ENCODE measurements at places on chromosomes 1 and 21.
A peak's percentile ranks its signal among the peaks of the same experiment; 100 is the strongest.

- peak; percentile 2 for DNase-seq
Observed at GRCh38 chr1:48061162-48062136, 64.3 kb upstream of the TRABD2B start.

- no peak for DNase-seq
Observed at GRCh38 chr1:163196449-163196787, 6.3 kb downstream of the RGS5 start.

- no peak for DNase-seq
Observed at GRCh38 chr1:172671591-172671990, 12.7 kb downstream of the FASLG start.

GRCh38 chr1:202135221-202135721 is 9.3 kb downstream of the ARL8A start:
- DNase-seq = peak; percentile 62

DNA sequence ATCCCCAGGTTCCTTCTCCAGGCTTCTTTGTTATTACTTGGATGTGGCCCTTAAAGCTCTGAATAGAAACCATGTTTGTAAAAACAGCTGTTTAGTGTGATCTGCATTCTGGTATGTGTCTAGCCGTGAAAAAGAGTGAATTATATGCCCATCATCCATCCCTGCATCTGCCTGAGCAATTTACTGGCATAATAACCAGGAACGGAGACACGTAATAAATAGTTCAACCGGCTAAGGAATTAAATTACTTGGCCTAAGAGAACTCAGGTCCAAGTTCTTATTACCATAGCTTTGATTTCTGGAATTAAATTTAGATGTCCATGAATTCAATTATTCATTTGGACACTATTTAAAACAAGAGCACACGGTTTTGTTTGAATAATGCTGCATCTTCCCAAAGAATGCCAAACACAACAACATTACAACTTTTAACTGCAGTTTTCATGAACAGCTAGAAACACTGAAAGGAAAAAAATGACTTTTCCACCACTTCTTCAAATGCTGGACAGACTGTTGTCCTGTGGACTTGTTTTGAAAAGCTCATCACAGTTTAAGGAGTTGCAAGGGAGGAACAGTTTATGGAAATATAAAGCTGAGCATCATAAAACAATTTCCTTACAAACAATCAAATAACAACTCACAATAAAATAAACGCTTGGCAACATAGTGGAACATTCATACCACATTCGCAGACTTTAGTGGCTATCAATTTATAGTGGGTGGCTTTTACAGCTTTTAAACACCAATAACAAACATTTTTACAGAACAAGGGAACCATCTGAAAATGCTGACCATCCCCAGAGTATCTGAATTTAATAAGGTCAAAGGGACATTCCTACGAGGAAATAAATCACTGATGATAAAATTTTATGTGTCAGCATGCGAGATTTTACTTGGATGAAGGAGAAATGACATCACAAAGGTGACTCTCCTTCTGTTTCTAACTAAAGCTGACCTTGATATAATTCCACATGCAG is 144.7 kb downstream of the APP start:
- DNase-seq = no peak

GRCh38 chr1:208639382-208639781 is 395.2 kb upstream of the PLXNA2 start:
- no peak for DNase-seq

- DNase-seq = no peak
Observed at GRCh38 chr1:184691719-184692324, 62.8 kb downstream of the EDEM3 start.

- DNase-seq = no peak
Observed at GRCh38 chr1:163768576-163768975, 446.8 kb downstream of the NUF2 start.

GRCh38 chr1:118841521-118841920 is 146.6 kb downstream of the TBX15 start:
- no peak for DNase-seq

DNA sequence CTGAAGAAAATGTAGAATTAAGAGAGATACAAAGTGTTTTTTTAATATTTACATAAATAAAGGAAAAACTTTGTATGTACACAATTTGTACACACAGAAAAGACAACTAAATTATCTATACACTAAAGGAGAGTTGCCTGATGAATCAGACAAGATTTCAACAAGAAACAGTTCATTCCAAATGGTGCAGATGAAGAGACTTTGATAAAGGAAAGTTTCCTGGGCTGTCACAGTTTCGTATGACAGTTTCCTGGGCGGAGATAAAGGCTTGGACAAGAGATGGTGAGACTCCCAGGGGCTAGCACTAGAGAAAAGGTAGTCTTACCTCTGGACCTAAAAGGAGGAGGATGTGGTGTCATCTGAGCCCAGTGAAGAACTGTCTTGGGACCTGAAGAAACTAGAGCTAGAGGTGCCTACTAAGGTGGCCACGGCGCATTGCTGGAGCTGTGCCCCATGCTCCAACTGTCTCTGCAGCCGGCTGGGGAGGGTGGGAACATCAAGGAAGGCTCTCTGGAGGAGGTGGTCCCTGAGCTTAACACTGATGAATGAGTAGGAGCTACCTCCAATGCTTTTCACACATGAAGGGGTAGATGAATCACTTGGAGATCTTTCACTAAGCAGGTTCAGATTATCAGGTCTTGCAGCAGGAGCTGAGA is 32.2 kb downstream of the ETS2 start:
- DNase-seq = no peak

DNA sequence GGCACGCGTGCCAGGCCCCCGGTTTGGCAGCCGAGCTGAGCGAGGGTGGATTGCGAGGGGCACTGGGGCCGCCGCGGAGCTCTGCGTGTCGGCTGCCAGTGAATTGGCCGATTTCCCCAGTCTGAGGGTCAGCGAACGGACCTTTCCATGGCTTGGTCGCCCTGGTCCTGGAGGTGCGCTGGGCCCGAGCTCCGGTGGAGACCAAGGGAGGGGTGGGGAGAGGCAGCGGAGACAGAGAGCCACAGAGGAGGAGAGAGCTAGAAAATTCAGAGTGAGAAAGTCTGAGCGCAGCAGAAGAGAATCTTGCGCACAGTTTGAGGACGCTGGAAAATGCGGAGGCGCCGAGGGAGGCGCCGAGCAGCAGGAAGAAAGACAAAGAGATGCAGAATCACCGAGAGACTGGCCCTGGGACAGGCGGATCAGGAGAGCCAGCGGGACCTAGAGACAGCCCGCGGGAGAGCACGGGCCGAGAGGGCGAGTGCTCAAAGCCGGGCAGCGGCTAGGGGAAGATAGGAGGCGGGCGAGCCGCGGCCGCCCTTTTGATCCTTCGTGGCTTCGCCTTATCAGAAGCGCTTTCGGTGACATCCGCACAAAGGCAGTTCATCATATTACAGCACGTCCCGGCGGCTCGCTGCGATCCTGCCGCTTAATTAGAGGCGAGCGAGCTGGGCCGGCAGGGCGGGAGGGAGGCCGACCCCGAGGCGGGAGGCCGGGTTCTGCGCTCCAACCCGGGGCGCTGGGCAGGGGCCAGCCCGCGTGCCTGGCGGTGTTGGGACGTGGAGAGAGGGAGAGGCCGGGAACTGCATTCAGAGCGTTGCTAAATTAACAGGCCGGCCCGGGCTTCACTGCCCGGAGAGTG is 12.7 kb downstream of the PAX7 start:
- no peak for DNase-seq

- no peak for DNase-seq
Observed at GRCh38 chr1:151860504-151861187, 7.1 kb upstream of the THEM5 start.

DNA sequence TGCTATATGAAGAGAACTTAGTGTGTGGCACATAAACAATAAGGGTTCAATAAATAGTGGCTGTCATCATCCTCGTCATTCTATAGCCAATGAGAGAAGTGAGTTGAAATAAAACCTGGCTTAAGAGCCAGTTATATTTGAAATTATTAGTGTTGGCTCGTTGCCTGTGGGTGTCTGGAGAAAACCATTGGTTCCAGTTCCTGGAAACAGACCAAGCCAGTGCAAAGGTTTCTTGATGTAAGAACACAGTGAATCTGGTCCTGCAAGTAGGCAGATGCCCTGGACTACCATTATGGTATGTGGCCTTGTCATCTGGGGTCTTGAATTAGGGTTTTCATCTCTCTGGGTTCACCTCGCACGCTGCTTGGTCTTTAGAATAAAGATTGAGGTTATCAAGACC is 43.3 kb downstream of the URB2 start:
- no peak for DNase-seq

GRCh38 chr1:60510162-60510561 is 436.6 kb upstream of the C1orf87 start:
- no peak for DNase-seq

- peak; percentile 9 for DNase-seq
Observed at GRCh38 chr1:30232288-30232899, 491.0 kb downstream of the MATN1 start.

DNA sequence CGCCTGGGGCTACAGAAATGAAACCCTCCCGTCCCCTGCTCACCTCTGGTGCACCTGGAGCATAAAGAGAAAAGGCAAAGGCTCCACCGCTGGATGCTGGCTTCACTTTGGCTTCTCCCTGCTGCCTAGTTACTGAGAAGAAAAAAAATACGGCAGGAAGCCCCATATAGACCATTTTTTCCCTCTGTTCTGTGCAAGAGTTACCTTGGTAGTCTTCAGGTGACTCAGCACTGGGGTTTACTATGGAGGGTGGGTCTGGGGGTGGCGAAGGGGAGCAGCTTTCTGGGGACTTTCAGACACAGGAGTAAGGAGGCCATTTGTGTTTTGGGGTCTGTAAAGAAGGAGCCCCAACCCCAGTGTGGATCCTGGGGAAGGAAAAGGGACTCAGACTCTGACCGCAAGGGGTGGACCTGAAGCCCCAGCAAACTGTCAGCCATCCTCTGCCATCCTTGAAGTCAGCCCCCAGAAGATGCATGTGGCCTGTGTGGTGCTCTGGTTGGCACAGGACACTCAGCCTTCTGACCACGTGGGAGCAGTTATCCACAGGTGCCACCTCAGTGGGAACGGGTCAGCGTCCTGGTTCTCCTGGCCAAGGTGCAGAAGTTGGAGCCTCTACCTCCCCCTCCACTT is 25.9 kb upstream of the EPS8L3 start:
- DNase-seq = no peak

GRCh38 chr21:35352066-35352770 is 303.1 kb upstream of the RUNX1 start:
- no peak for DNase-seq

DNA sequence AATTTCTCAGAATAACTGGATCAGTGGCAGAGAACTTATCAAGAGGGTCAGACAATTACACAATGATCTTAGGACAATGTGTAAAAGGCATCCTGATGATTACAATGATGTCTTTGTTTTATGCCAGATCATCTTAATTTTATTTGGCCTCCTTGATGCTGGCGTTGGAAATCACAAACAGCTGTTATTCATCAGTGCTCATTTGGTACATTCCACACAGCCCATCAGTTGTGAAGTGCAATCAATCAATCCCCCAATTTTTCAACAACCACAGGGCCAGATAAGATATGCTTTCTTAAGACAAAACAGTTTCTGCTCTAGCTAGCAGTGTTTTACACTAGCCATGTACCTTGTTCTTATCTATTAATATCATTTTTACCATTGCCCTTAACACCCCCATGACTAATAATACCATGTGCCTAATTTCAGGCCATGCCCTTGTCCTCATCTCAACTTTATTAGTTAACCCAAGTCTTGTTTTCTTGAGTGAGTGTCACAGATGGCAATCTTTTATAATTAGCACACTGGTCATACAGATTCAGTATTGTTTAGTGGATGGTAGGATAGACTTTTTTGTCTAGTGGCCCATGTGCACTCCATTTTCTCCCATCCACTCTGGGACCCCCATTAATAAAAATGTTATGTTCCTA is 40.8 kb upstream of the COL24A1 start:
- no peak for DNase-seq

DNA sequence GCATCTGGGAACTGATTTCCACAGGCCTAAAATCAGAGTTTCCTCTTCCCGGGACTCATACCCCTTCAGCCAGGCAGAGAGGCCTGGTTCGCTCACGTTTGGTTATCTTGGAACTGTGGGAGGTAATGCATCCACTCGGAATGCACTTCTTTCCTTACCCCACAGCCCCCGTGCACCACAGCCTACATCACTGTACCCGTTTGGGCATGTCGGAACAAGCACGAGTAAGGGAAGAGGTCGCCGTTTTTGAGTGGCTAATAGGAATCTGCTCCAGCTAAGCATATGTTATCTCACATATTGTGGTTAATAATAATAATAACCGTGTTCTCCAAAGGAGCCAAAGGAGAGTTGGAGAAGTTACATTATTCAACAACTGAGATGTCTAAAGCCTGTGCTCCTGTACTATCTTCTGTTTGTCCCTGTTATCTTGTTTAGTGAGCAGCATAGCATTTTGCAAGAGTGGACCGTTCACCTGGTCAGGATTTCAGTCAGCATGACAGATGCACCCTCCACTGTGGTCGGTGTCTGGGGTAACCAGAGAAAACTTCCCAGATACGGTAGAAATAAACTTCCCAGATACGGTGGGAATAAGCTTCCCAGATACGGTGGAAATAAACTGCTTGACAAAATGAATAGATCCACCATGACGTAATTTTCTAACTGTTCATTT is 198.6 kb downstream of the SDCCAG8 start:
- DNase-seq = no peak

DNA sequence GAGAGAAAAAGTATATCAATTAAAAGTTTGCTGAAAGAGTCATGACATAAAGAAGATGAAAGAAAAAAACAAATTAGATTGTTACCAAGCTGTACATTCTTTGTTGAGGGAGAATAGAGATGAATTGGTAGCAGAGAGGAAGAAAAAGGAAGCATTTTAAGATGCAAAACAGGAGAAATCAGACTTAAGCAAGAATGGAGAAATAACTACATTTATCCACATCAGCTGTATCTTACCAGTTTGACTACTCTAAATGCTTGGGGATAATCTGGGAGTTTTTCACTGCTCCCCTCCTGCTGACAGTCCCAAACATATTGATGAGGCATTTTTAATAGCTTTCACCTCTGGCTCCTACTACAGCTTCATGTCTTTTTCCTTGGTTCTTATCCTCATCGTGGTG is 16.8 kb upstream of the PTPRC start:
- no peak for DNase-seq

DNA sequence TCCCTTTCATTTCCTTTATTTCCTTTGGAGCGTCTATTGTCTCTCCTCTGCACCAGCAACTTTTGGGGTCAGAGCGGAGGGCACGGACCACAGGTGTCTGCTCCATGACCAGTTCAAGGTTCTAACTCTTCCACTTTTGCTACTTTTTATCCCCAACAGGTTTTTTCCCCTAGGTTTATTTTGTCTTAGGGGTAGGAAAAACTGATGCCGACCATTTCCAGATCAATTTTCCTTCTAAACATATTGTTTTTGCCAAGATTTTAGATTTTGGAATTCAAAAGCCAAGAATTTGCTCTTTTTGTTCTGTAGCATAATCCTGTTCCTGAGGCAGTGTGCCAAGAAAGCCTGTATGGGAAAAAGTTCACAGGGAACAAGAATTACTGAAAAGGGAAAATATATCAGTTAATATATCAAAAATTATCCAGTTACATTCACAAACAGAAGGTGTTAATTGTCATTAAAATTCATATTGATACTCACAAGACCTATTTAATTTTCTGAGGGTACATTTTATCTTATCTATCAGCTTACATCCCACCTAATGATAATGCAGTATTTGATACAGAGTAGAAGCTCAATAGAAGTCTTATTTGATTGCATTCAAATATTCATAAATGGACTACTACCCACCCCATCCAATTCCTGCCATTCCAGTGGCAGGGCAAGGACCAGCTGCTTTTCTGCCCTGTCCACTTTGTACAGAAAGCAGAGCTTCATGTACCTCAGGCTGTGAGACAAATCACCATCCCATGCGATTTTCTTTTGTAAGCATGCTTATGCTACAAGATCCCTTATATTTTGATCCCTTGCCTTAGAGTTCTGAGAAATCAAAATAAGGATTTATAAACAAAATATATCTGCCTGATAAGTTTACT is 31.2 kb downstream of the TSEN15 start:
- DNase-seq = no peak
